Esophagus squamous epithelium (tissue), 5 donors: ENCODE measurements at places on chromosomes 3 and 15.

GRCh38 chr3:72445827-72446217 is 402.4 kb downstream of the SHQ1 start:
- DNase-seq = no peak

GRCh38 chr3:16441371-16441875 is 72.1 kb downstream of the RFTN1 start:
- DNase-seq = no peak

DNA sequence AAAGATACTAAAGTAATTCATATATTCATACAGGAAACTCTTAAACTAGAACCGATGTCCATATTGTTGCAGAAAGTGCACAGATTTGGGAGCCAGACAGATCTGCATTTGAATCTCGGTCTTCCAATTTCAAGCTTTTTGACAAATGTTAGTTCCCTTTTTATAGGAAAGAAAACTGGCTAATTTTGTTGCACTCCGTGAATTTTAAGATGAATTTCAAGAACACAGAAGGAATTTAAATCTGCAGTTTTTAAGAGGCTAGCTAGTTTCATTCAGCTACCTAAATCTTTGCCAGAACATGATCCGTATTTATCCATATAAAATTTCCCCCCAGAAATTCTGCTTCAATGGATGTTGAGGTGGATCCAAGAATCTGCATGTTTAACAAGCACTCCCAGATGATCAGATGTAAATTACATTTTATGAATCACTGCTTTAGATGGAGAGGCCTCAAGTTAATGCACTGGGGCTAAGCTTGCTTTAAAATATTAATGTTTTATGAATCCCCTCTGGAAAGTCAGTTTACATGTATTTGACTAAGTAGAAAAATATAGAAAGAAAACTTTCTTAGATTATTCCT is 1296.3 kb upstream of the CADM2 start:
- DNase-seq = no peak

GRCh38 chr3:16494814-16495431 is 18.6 kb downstream of the RFTN1 start:
- DNase-seq = no peak

DNA sequence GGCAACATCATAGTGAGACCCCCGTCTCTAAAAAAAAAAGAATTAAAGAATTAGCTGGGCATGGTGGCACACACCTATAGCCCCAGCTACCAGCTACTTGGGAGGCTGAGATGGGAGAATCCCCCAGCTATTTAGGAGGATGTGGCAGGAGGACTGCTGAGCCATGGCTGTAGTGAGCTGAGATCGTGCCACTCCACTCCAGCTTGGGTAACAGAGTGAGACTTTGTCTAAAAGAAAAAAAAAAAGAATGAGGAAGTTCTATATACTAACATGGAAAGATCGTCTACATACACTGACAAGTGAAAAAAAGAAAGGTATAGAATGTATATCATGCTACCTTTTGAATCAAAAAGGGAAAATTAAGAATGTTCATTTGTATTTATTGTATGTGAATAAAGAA is 83.9 kb upstream of the CDAN1 start:
- DNase-seq = no peak

GRCh38 chr15:45522328-45523165 is at the start of gene SLC30A4:
TSS of gene SLC30A4 (minus strand) at chr15:45522755. CDS start at chr15:45522354, 401 bp downstream.
- no peak for DNase-seq

- no peak for DNase-seq
Observed at GRCh38 chr15:59148153-59148833, 43.3 kb downstream of the CCNB2 start.

DNA sequence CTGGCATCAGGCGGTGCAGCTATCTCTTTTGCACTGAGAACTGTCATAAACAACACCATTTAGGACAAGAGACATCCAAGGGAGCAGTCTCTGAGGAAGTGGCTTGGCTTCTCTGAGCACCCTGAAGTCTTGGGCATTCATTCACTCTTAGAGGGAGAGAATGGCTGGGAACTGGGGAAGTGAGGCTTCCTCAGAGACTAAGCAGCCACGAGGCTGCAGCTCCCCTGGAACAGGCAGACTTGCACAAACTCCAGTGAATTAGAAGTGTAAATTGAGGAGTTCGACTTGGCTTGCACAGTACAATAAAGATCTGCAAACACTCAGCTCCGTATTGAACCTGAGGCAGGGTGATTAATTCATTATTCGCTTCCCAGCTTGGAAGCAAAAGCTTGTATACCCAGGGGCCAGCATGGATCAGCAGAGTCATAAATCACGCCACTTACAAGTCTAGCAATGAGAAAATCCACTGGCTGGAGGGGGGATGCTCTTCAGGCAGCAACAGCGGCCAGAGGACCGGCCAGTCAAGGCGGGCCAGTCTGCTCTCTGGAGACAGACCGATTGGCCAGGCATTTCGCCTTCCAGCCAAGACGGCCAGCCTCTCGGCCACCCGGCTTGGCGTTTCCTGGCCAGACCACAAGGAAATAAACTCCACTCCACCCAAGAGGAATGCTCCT is 118.8 kb upstream of the ADPGK start:
- no peak for DNase-seq

DNA sequence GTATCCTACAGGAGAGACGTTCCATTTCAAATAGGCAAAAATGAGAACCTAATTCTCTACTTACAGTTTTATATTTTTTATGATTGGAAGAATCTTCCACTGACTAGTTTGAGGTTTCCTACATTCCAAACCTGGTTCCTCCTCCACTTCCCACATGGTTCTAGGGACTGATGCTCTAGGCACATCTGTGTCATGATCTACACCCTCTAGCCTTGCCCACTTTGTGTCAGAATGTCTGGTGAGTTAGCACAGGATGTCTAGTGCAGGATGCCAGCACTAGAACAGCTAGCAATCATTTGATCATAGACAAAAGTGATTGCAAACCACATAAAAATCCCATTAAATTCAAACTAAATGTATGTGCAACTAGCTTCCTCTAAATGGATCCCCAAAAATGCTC is 26.7 kb upstream of the FILIP1L start:
- DNase-seq = no peak

GRCh38 chr3:37096288-37096687 is 78.1 kb downstream of the LRRFIP2 start:
- no peak for DNase-seq
